A549 treated with DMSO at 1 μM for 4 hours (cell line): ENCODE measurements at places on chromosomes 2 and 18. TPM values are rescaled to one million over a fixed set of nuclear protein-coding genes. Genes with fewer than 3 reads are reported as not detected.

The SCYGR8 gene
- total RNA-seq: not detected in 5 replicates

The POTEF gene
- 0.03 to 0.07 TPM in 2 of 5 replicates, not detected in the others for total RNA-seq

The DPYSL5 gene
- total RNA-seq: 3.5 to 6.4 TPM (median 4.5 TPM) in 5 replicates

The CNDP1 gene
- not detected in 5 replicates for total RNA-seq

The SLC16A14 gene
- total RNA-seq: 1.0 to 1.9 TPM (median 1.4 TPM) in 5 replicates

The DYSF gene
- 0.72 to 1.2 TPM (median 0.85 TPM) in 5 replicates for total RNA-seq

The TMEM169 gene
- total RNA-seq: 0.40 to 0.91 TPM (median 0.63 TPM) in 5 replicates

The LIMS3 gene
- total RNA-seq: not detected in 5 replicates

The MAP3K19 gene
- total RNA-seq: not detected in 5 replicates

The IGFBP2 gene
- total RNA-seq: 66.1 to 77.6 TPM (median 74.9 TPM) in 5 replicates

The ALPI gene
- total RNA-seq: 0.02 TPM in 1 of 5 replicates, not detected in the others

The G6PC2 gene
- not detected in 5 replicates for total RNA-seq
